Stimulated activated CD4-positive, alpha-beta T cell treated with anti-CD3 and anti-CD28 coated beads, Interleukin-2, amount 100 ng/mL, for 24 hours (primary cell): ENCODE measurements at places on chromosomes 16 and 17.

DNA sequence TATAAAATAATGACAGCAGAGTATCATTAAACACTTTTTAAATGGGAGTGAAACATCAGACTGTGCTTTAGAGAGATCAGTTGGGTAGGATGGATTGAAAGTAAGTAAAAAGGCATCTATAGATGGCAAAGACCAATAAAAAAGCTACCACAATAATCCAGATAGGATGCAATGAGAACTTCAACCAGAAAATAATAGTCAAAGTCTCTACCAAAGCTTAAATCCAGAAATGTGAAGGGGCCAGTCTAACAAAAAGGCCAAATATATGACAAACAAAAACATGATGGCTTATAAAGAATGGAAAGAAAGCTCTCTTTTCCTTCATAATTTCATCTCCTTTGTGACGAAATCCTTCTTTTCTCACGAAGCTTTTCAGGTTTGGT lies 12.3 kb downstream of the KANSL1 start:
- DNase-seq = no peak

DNA sequence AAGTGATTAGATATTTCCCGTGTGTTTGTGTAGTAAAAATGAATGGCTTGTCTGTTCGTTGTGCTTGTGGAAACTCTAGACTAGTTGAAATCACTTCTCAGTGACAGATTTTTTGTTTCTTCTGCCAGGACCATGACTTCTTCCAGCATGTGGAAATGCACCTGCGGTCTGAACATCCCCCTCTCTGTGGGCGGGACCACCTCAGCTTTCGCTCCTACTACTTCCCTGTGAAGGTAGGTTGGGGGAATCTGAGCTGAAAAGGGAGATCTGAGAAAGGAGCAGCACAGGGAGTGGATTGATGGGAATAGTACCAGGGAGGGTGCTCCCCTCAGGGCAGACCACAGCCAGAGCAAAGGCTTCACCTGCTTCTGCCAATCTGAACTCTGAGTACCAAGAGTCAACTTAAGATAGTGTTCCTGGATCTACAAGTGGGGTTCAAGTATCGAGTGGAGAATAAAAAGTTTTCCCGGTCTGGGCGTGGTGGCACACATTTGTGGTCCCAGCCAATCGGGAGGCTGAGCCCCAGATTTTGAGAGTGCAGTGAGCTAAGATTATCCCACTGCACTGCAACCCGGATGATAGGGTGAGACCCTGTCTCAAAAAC lies 47.5 kb downstream of the SF3B3 start:
- DNase-seq = no peak

DNA sequence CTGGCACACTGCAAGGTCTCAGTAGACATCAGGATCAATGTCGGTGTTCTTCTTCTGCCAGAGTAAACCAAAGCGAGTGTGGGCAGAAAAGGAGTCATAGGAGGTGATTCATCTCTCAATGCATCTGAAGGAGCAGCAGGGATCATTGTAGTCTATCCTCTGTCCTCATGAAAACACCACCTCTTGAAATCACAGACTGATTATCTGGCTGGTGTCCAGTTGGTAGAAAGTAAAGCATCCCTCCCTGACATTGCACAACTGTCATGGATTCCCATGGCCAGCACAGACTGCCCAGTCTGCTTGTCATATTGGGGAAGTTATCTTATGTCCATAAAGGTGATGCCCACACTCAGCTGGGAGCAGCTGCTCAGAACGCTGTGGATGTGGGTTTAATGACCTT lies 74.1 kb downstream of the ABCC12 start:
- DNase-seq = no peak

DNA sequence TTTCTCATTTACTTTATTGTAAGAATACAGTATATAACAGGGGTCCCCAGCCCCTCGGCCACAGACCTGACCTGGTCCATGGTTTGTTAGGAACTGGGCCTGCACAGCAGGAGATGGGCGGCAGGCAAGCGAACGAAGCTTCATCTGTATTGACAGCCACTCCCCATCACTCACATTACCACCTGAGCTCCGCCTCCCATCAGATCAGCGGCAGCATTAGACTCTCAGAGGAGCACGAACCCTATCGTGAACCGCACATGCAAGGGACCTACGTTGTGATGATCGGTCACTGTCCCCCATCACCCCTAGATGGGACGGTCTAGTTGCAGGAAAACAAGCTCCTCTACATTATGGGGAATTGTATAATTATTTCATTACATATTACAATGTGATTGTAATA lies 410.6 kb downstream of the SLC39A11 start:
- no peak for DNase-seq

DNA sequence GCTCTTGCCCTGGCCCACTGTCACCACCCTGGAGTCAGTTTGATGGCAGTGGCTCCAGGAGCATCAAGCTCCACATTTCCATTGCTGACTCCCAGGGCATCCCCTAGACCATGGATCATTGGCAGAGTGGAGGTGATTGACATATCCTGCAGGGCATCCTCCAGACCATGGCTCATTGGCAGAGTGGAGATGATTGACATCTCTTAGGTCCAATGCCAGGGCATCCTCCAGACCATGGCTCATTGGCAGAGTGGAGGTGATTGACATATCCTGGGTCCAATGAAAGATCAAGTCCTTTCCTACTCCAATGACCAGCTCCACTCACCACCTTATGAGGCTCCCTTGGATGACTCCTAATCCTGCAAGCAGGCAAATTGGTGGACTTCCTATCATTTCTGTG lies 174.3 kb upstream of the NLRP1 start:
- DNase-seq = peak; percentile 3

DNA sequence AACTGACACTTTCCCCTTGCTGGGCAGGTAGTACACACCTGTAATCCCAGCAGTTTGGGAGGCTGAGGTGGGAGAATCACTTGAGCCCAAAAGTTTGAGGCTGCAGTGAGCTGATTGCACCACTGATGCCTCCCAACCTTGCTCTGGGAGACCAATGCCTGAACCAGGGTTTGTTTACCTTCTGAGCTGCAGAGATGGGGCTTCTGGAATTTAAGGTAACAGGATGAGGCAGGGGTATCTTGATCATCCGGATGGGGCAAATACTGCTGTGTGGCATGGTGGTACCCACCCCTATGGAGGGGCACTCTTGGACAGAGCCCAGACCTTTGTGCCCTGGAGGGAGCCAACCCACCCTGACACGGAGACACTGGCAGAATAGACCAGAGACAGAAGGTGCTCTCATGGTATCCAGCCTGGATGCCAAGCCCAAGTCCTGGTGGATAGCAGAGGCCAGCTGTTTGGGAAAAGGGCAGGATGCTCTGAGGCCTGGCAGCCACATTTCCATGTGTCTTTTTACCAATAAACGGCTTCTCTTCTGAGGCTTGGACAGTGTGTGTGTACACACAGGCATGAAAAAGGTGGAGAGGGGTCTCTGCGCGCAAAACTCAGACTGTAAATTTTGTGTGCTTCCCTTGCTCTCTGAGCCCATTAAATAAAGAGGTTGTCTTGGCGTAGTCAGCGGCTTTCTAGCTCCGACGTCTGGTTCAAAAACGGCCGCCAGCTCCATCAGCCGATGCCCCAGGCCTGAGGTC lies 4.4 kb downstream of the ZNF48 start:
- DNase-seq = no peak

DNA sequence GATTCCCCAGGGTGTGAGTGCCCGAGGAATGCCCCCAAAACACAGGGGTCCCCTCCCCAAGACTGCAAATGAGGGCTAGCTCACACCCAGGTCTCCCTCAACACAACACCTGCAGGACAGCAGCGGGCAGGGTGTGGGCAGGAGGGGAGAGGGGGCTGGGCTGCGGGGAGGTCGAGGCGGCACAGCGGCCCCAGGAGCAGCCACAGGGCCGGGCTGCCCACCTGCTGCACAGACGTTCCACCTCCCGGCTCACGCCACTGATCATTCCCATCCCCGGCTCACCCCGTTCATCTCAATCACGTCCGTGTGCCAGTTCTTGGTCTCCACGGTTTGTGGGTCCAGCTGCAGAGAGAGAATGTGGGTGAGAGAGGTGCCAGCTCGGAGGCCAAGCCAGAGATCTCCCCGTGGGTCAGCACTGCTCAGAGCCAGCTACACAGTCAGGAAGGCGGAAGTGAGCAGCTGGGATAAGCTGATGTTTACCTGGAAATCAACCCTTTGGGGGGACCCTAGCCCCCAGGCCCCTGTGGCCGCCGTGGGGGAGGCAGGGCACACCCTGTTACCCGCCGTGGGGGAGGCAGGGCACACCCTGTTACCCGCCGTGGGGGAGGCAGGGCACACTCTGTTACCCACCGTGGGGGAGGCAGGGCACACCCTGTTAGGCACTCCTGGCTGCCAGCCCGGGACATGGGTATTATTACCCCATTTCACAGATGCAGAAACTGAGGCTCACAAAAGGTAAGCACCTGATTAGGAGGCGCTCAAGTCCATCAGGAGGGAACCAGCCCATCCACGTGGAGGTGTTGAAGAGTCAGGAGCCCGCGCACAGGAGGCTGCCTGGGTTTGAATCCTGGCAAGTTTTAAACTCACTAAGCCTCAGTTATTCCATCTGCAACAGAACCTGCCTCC lies 16.1 kb downstream of the TIMM22 start:
- no peak for DNase-seq

GRCh38 chr16:52549011-52549692 lies 2.2 kb upstream of the TOX3 start:
- no peak for DNase-seq

GRCh38 chr16:30060346-30060745 lies 5.2 kb upstream of the ALDOA start:
- no peak for DNase-seq

DNA sequence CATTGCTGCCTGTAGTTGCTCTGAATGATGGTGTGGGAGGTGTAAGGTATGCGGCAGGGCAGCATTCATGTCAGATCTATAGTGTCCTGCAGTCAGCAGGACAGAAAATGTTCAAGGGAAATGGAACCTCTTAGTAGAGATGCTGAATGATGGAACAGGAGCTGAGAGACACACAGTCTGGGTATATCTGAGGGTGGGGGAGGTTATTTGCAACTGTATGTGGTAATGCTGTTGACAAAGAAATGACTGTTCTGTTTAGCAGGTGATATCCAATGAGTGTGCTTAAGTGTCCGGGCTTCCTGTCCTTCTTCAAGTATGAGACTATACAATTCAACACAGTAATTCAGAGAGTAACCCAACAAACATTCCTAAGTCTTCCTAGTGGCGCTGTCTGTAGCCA lies 46.6 kb downstream of the STH start:
- DNase-seq = no peak

- DNase-seq = no peak
These were observed 5.1 kb upstream of the PERCC1 start for GRCh38 chr16:1425616-1426370.

DNA sequence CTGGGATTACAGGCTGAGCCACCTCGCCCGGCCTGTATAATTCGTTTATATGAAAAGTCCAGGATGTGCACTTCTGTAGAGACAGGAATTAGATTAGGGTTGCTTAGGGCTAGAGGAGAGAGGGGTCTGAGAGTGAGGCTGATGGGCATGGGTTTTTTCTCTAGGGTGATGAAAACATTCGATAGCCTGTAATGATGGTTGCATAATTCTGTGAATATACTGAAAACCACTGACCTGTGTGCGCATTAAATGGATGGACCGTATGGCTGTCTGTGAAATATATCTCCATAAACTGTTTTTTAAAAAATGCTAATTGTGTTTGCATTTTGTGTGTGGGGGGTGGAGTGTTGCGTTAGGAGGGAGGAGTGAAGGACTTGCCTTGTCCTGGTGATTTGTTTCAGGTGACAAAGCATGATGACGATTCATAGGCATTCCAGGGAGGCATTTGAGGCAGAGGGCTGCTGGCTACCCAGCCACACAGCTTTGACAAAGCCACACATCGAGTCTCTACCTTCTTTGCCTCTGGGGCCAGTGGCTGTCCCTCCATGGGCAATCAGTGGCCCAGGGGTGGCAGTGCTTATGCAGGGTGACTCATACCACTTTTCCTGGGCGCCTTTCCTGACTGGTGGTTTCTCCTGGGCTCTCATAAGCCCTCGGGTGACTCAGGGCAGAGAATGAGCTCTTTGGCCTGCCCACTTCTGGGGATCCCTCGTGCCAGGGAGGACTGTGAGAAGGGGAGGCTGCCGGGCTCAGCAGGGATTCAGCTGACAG lies 148.5 kb upstream of the WSCD1 start:
- DNase-seq = no peak

DNA sequence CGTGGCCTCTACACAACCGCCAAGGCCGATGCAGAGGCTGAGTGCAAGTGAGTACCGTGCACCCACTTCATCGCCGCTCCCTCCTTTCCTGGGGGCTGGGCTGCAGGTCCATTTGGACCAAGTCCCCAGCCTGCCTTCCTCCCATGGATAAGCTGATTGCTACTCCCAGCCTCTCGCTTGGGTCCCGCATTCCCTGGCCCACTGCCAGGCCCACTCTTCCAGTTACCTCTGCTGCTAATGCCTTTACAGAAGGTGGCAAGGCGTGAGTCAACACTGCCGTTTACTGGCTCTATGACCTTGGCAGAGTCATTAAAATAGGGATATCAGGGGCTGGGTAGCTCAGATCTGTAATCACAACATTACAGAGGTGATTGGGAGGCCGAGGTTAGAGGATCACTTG lies 11.2 kb downstream of the SULT1A2 start:
- no peak for DNase-seq

DNA sequence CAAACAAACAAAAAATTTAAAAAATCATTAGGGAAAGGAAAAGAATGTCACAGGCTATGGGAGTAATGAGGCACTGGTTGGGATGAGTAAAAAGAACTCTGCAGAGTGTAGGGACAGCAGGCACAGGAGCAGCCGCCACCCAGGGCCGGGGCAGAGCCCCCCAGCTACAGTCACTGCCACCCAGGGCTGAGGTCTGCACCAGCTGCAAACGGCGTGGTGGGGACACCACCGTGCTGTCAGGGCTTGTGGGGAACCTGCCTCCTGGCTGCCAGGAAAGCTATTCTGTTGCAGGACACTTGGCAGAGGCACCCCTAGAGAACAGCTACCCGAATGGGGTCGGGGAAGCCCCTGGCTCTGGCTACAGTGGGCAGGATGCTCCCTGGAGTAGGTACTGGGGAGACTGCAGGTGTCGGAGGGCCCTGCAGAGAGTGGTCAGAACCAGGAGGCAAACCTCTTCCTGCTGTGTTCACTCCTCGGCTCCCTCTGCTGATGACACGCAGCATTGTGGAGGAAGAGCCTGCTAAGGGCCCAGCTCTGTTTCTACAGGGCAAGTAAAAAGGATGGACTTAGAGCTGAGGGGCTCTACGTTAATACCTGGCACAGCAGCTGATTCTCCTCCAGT lies 32.3 kb upstream of the CAPN15 start:
- DNase-seq = peak; percentile 18

- no peak for DNase-seq
These were observed 567.4 kb upstream of the ZFHX3 start for GRCh38 chr16:73615071-73615940.

- DNase-seq = no peak
These were observed 66.5 kb downstream of the MRM1 start for GRCh38 chr17:36667922-36668321.
